Brain (organoid and tissue), 16 donors: ENCODE measurements at places on chromosomes 12 and 14.

GRCh38 chr12:28191051-28192048 is 1.1 kb downstream of the CCDC91 start:
- DNase-seq: peak; percentile 2

DNA sequence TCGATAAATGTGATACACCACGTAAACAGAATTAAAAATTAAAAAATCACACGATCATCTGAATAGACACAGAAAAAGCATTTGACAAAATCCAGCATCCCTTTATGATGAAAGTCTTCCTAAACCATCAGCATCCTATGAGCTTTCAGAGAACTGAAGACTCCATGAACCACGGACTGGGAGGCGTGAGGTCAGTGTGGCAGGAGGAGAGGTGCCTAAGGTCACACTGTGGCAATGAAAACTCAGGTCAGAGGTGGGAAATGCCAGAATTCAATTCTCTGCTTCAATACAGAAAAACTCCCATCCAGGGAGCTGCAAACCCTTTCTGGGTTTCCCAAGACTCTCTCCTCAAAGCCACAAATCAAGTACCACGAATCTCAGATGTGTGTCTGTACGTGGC is 51.6 kb downstream of the KDM2B start:
- DNase-seq: no peak

GRCh38 chr12:30515351-30515750 is 180.3 kb downstream of the IPO8 start:
- peak; percentile 88 for DNase-seq

GRCh38 chr12:54439521-54440255 is 20.6 kb upstream of the ITGA5 start:
- DNase-seq: peak; percentile 78

- DNase-seq: no peak
Observed at GRCh38 chr14:89171168-89171567, 245.9 kb downstream of the FOXN3 start.

- no peak for DNase-seq
Observed at GRCh38 chr12:110550981-110551380, 32.1 kb downstream of the PPTC7 start.

DNA sequence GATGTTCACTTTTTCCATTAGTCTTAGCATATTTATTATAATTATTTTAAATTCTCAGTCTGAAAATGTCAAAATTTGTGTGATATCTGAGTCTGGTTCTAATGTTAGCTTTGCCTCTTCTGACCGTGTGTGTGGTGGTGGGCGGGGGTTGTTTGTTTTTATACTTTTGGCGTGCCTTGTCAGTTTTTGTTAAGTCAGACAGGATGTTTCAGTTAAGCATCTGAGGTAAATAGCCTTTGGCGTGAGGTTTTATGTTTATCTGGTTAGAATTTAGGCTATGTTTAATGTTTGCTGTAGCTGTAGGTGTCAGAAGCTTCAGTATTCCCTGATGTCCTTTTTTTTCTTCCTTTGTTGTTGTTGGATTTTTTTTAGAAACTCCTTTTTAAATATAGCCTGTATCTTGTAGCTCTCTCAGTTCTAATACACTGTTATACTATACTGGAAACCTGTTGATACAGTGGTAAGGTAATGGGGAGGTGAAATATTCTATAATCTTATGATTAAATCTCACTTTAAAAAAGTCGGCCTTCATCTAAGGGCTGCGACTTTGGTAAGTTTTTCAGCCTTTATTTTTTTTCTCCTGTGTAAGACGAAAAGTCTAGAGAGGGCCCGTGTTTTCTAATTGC is 111.6 kb downstream of the SCAF11 start:
- DNase-seq: no peak

- DNase-seq: no peak
Observed at GRCh38 chr14:97802430-97803373, 1005.5 kb downstream of the VRK1 start.

- DNase-seq: peak; percentile 90
Observed at GRCh38 chr12:1795785-1796514, 24.4 kb upstream of the LRTM2 start.

DNA sequence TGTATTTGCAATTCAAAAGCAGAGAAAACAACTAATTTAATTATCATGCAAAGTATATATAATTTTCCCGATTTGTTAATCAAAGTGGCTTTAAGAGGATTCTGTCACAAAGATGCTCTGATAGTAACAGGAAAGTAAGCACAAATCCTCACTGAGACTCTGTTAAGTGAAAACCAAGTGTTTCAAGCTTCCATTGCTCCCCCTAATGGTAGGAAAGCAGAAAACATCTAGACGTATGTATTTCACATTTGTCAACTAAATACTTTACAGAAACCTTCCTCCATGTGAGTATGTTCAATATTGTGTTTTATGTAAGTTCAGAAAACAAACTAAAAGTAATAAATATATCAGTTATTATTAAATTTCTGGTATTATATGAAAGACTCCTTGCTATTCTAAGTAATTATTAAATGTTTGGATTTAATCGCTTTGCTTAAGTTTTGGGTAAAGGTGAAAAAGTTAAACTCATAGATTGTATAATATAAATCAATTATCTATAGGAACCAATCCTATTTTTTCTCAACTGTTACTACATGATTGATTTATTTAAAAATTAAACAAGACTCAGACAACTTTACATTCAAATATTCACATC is 1.5 kb upstream of the NTS start:
- DNase-seq: peak; percentile 76

- DNase-seq: no peak
Observed at GRCh38 chr12:50636505-50636904, 127.4 kb upstream of the ATF1 start.

- DNase-seq: no peak
Observed at GRCh38 chr12:48693572-48693971, 11.5 kb upstream of the KANSL2 start.

DNA sequence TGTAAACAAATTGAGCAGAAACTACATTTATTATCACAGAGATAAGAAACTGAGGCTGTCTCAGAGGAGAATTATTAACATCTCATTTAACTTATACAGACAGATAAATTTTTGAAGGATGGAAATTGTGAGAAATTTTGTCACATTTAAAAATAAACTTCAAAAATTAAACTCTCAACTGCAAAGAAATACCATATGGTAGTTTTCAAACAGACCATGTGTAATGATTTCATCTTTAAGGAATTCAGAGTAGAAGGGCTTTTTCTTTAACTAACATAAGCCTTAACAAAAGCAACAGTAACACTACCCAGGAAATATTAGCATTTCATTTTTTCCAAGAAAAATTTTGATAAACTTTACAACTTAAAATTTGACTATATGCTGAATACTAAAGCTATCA is 26.6 kb downstream of the NUP37 start:
- peak; percentile 3 for DNase-seq

DNA sequence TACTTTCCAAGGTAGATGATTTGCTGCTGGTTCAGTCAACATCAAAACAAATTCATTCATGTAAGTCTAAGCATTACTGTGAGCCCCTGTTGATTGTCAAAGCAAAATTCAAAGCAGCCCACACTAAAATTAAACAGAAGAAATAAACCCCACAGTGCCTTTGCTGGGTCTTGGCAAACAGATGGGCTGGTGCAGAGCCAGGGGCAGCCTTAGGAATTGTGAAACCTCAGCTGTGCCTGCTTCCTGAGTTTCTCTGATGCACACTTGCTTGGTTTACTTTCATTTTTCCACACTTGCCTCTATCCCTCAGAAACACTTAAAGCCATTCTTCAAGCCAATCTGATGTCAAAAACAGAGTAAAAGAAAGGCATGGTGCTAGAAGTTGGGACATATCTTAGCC is 6.6 kb upstream of the PLEKHG7 start:
- no peak for DNase-seq

DNA sequence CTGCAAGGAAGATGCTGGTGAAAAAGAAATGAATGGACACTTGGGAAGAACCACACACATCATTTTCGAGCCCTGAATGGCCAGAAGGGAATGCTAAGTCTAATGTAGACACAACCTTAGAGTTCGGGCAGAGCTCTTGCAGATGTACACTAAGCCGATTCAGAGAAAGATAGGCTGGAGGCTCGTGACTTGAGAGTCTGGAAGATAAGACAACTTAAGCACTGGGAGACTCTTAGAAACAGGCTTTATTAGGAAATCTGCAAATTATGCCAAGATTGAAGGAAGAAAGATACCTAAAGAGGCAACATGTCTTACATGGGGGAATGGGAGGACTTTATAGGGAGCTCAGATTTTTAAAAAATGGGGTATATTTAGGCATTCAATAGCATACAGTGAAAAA is 13.5 kb downstream of the TBPL2 start:
- no peak for DNase-seq

GRCh38 chr12:108784270-108784669 is 53.0 kb upstream of the CORO1C start:
- no peak for DNase-seq

DNA sequence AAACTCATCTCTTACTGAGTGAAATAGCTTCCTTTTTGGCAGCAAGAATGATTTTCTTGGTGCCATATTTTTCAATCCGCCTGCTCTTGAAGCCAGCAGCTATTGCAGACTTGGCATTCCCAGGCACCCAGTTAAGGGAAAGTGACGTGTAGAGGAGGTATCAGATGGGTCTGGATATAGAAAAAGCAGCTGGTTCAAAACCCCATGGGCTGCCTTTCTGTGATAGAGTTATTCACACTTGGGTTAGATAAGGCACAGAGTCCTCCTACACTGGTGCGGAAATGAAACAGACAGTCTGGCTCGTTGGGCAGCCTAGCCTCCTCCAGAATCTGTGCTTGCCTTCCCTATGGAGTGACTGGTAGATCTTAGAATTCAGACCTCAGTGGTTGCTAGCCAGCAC is 62.2 kb downstream of the PTPN11 start:
- peak; percentile 96 for DNase-seq

GRCh38 chr14:85416771-85417170 is 113.2 kb upstream of the FLRT2 start:
- DNase-seq: no peak

- peak; percentile 55 for DNase-seq
Observed at GRCh38 chr12:7090222-7090998, 1.8 kb downstream of the C1R start.

DNA sequence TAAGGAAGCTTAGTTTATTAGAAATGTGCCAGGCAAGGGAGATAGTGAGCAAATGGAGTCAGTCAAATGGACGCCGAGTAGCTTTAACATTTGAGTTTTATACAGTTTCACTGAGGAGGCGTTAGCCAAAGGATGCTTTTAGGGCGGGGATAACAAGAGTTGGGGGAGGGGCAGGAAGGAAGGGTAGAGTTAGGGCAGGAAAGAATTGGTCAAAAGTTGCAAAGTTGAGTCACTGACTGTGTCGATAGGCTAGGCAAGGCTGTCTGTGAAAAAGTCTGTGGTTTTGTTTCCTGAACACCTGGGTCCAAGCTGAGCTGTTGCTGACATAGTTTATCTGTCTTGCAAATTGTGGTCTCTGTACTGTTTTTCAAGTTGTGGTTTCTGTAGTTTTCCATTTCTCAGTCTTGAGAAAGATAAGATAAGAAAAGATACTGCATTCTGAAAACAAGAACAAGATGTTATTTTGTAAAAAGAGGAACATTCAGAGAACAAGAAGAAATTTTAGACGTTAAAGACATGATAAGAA is 62.6 kb upstream of the RESF1 start:
- no peak for DNase-seq

- DNase-seq: no peak
Observed at GRCh38 chr12:93530358-93530757, 42.1 kb upstream of the SOCS2 start.

- no peak for DNase-seq
Observed at GRCh38 chr14:61130512-61131260, 149.6 kb downstream of the SLC38A6 start.

DNA sequence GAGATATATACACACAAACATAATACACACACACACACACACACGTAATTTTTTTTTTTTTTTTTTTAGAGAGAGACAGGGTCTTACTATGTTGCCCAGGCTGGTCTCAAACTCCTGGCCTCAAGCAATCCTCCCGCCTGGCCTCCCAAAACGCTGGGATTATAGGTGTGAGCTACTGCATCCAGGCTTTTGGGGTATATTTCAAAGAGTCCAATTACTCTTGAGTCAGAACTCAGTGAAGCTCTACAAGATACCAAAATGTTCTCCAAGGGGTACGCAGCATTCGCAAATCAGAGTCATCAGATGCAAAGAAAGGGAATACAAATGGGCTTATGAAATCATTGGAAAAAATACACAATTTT is 54.0 kb downstream of the PHLDA1 start:
- no peak for DNase-seq

GRCh38 chr12:99619389-99620158 is 28.0 kb upstream of the GARIN6 start:
- DNase-seq: no peak

DNA sequence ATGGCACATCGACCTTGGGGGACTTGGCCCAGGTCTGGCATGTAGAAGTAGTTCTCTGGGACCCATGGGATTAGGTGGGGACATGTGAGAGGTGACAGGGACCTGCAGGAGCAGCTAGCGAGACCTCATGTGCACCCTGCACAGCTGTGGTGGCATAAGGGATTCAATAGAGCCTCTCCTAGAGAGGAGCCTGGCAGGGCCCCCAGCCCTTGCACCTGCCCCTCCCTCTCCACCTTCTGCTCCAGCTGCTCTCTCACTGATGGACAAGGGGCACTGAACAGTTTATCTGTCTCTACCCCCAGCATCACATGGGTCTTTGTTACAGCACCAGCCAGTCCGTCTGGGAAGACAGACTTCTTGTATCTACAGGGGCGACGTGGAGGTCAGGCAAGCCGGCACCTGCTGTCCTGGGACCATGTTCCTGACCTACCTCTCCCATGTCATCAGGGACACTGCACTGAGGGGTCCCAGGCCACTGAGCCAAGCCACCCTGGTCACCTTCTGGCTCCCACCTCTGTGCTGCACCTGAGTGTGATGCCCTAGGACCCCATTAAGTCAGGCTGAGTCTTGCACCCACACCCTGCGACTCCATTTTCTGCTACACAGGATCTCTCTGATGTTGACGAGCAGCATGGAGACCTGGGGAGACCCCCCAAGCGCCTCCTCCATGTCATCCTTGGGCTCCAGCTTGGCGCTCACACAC is 32.6 kb downstream of the DDX11 start:
- DNase-seq: no peak

DNA sequence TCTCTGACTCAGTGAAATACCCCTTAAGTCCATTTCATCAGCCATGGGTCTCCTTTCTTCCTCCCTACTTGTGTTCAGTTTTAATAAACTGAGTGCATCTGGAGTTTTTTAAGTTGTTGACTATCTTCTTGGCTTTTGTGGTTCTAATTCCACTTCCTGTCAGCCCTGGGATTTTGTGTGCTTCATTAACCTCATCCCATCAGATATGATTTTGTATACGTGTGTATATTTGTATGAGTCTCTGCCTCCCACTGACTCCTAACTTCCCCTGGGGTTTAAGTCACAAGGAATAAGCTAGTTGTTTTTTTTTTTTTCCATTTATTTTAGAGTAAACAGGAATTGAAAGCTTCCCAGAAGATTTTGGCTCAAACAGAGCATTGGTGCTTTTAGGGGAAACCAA is 62.7 kb downstream of the TTLL5 start:
- DNase-seq: no peak

DNA sequence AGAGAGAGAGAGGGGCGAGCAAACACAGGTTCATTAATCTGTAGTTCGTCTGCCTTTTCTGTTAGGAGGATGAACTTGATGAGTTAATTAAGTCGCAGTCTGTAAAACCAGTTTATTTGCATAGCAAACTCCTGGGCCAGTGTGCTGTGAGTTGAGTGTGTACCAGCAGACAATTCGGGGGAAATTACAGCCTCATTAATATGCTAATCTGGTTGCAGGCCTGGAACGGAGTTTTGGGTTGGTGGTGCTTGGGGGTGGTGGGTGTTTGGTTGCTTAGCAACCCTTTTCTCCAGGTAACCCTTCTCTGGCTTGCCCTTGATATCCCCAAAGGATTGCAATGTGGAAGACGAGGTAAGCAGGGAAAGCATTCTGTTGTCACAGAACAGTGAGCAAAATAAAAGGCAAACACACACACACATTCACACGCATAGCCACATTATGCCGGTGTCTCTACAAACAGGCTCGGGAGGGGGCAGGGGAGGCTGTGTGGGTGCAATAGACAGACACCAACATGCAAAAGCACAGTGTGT is 29.2 kb upstream of the LHX5 start:
- peak; percentile 88 for DNase-seq
